Left colon (tissue), 2 donors: ENCODE measurements at places on chromosomes 4 and X.
A peak's percentile ranks its signal among the peaks of the same experiment; 100 is the strongest.

DNA sequence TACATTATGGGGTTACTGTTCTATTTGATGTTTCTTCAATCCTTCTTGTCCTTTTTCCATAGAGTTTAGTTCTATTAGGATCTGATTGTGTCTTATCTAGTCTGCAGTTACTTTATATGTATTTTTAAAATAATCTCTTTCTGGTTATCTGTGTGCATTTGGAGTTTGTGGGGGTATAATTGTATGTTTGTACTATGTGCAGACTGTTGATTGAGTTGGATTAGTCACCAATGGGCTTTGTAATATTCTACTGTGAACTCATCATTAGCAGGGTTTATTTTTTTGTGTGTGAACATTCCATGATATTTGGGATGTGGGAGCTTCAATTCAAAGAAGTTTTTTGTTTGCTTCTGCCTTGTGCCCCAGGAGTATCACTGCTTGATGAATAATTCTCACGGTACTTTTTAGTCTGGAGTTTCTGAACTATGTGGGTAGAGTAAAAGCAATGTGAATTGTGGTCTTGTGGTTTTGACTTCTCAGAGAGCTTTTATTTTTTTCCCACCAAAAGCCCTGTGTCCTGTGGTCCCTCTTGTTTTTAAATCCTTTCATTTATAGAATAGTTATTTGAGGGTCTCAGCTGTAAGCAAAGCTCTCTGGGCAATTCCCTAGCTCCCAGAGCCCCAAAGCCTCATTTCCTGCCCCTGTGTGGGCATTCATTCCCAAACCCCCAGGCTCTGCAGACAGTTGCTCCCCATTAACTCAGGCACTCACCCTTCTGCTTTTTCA lies 127.8 kb downstream of the PHKA2 start:
- DNase-seq: no peak

- DNase-seq: no peak
These were observed 202.2 kb downstream of the NLGN4X start for GRCh38 chrX:6026429-6026828.

GRCh38 chr4:27011401-27011800 lies 150.8 kb downstream of the STIM2 start:
- no peak for DNase-seq

- DNase-seq: no peak
These were observed 15.5 kb downstream of the RAB40A start for GRCh38 chrX:103503853-103504207.

- DNase-seq: no peak
These were observed 23.2 kb downstream of the TNIP3 start for GRCh38 chr4:121140716-121141460.

DNA sequence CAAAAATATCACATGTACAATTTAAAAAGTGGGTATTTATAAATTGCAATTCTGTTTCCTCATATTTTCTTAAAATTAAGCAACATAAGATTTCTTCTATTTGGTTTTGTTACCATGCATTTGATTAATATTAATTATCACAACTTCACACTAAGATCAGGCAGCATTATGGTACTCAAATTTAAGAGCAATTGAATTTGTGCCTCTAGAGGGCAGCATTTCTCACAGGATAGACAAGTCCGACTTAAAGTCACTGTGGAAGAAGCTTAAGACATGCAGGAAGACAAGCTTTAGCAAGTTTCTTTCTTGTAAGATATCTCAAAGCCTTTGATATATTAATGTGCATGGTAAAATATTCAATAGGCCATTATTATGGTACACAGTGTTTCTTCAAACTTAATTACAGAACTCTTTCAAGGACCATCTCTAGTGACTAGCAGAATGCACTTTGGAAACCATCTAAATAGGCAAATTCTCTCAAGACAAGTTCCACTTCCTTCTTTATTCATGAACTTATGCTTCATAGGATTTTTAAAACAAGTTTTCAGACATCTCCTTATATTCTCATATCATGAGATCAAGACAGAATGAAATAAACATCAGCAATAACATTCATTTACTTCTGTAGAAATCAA lies 35.0 kb downstream of the FBXW7 start:
- peak; percentile 37 for DNase-seq

- DNase-seq: peak; percentile 13
These were observed 895.1 kb downstream of the PCDH18 start for GRCh38 chr4:136637071-136637777.

DNA sequence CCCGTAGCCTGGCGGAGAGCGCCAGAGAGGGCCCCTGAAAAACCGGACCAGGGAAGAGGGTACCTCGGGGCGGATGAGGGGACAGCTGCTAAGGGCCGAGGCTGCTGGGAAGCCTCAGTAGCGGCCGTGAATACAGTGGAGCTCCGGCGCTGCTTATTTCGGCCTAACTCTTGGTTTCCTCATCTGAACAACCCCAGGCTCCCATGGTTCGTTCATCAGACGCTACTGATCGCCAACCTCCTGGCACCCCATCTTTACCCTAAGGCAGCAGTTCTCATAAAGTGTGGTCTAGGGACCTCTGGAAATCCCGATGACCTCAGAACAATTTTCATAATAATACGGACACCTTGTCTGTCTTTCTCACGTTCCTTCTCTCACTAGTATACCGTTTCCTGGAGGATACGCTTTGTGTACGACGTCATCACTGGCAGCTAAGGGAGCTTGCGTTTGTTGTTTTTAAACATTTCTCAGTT lies 645 bp upstream of the RAB28 start:
- no peak for DNase-seq

DNA sequence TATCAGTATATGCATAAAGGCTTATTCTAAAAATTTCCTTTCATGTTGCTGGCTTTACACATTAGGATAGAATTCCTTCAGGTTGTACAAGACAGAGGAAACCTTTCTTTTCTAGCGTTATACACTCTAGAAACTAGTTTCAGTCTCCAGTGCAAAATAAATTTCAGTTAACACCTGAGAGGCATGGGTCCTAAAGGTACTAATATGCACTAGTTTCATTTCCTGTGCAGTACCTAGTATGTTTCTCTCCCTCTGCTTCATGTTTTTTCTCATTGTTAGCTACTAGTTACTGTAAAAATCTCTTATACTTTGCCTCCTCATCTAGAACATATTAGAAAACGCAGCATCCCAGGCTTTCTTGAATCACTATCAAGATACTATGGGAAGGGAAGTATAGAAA lies 54.0 kb downstream of the SNX25 start:
- no peak for DNase-seq

DNA sequence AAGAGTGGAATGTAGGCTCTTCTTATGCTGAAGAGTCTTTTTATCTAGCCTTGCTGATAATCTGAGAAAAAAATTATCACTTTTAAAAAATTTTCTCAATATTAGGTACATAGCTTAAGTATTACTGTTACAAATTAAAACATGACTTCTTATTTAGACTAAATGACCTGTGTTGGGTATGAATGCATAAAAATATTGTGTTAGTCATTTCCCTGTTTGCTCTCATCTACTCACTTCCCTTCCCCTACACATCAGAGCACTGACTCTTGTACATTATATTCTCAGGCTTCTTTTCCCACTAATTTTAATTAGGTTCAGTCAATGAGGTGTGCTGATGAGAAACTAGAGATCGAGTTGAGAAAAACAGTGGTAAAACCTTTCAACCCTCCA lies 881.0 kb downstream of the PCDH18 start:
- DNase-seq: no peak

- DNase-seq: peak; percentile 41
These were observed 15.7 kb downstream of the FHL1 start for GRCh38 chrX:136162827-136163570.

- peak; percentile 89 for DNase-seq
These were observed 12.6 kb downstream of the EFNB1 start for GRCh38 chrX:68841251-68842049.

- DNase-seq: no peak
These were observed 82.4 kb upstream of the TFDP3 start for GRCh38 chrX:133300591-133300990.

- no peak for DNase-seq
These were observed 982.2 kb downstream of the PCDH7 start for GRCh38 chr4:31702326-31702725.

DNA sequence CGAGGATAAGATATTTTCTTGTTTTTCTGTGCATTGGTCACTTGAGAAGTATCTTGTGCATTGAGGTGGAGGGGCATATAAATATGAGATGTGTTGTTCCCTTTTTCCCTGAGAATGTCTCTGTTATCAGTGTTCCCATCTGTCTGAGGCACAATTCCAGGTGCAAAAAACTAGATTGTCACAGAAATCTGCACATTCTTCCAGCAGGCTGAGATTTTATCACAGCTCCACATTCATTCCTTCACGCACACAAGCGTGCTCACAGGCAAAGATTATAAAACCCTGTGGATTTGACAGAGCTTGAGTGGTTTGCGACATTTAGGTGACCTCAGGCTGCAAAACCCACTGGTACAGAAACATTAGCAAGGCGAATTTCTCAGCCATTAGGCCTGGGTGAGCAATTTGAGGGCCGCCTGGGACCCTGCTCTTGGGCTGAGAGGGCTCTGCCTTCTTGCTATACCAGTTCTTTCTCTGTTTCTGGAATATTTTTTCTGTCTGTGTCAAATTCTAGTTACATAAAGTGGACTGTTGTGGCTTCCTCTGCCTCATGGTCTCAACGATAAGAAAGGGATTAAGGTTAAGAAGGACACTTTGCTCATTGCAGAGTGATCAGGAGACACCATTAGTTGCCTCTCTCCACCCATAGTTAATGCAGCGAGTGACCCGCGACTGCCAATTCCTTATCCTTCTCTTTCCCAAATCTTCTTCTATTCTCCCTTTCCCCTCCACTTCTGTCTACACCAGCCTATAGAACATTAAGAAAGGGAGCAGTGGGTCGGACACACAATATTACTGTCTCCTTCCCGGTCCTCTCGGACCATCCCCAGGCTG lies 86.7 kb upstream of the C1QTNF7 start:
- no peak for DNase-seq

GRCh38 chrX:22585831-22586230 lies 313.1 kb downstream of the CBLL2 start:
- DNase-seq: no peak

- no peak for DNase-seq
These were observed 537.5 kb downstream of the BCOR start for GRCh38 chrX:39560271-39560670.

DNA sequence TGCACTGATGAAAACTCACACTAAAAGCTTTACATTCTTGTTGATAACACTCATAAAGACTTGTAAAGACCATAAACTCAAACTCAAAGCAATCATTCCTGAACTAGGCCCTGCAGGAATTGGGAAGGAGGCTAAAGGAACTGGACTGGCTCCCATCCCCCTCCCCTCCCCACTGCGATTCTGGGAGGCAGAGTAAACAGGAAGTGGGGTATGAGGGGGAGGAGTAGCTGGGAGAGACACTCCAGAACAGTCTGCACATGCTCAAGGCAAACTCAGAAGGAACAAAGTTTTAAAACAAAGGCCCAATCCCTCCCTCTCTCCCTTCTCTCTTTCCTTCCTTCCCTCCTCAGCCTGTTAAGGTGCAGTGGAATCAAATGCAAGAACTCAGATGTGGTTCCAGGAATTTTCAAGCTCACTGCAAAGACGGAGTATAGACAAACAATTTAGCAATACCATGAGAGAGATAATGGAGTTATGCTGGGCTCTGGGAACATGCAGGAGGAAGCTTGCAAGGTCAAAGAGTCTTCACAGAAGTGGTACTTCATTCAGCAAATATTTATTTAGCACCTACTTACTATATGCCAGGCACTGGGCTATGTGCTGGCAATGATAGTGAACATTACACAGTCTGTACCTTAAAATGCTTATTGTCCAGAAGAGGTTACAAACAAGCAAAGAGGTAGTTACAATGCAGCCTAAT lies 15.9 kb downstream of the MID1IP1 start:
- peak; percentile 72 for DNase-seq

DNA sequence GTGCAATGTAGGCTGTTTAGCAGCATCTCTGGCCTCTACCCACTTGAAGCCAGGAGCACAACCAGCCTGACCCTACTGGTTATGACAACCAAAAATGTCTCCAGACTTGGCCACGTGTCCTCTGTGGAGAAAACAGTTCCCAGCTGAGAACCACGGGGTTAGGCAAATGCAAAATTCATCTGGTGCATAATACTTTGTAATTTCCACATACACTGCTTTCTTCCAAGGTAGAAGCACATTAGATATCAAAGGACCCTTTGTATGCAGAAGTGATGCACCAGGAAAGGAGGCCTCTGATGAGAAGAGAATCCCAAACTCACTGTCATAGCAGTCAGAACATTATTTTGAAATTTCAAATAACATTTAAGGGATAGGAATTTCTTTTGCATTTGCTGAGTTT lies 26.3 kb downstream of the MFAP3L start:
- DNase-seq: no peak

DNA sequence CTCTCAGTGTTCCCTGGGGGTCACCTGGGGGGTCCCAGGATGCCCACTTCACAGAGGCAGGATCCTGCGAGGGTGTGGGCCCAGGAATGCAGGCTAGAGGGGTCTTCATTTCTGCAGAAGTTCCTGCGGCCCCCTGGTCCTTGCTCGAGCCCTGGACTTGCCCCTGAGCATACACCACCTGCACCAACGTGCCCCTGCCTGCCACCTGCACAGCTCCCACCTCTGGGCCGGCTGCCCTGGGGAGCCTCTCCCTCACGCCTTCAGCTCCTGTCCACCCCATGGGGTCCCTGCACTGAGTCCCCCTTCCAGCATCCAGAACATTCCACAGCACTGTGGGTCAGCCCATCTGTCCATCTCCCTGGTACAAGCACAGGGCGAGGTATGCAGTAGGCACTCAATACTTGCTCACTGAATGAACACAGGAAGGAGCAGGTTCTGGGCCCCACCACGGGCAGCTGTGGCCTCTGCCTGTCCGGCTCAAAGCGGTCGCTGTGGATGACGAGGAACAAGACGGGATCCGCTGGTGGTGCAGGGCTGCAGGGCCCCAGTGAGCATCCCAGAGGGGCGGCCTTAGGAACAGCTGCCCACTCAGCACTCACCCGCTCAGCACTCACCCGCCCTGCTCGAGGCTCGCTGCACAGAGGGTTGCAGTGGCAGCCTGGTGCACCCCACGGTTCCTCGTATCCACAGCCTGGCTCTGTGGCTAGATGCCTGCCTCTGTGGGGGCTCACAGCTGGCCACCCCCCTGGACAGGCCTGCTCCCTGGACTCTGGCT lies 70.5 kb upstream of the MXD4 start:
- DNase-seq: no peak
